Activated T-cell treated with anti-CD3 and anti-CD28 coated beads for 1 hour (primary cell): ENCODE measurements at places on chromosomes 3 and 15.

DNA sequence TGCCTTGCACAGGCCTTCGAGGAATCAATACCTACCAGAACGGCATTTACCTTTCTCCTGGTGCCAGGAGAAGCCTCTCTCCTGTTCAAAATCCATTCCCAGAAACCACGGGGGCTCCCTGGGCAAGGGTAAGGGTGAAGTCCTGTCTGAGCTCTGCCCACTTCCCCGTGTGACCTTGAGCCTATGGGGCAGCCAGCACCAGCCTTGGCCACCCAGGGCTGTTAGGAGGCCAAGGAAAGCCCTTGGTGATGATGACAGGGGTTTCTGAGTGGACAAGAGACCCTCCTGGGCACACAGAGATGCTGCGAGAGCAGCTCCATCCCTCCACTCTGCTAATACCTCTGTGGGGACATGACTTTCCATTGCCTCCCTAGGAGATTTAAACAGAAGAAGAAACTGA lies 5.9 kb downstream of the SCN5A start:
- DNase-seq, result no peak

GRCh38 chr3:126932188-126932931 lies 50.6 kb upstream of the PLXNA1 start:
- DNase-seq, result no peak

- DNase-seq, result no peak
Measured at GRCh38 chr3:123952844-123953520, 8.0 kb downstream of the CCDC14 start.

DNA sequence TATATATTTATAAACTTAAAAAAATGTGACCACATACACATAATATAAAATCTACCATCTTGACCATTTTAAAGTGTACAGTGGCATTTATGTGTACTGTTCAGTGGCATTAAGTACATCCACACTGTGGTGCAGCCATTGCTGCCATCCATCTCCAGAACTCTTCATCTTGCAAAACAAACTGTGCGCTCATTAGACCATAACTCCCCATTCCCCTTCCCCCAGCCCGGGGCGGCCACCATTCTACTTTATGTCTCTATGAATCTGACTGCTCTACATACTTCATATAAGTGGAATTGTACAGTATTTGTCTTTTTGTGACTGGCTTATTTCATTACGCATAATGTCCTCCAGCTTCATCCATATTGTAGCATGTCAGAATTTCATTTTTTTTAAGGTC lies 47.8 kb downstream of the CTXND1 start:
- no peak for DNase-seq

- no peak for DNase-seq
Measured at GRCh38 chr3:82927309-82928253, 1166.1 kb upstream of the GBE1 start.

DNA sequence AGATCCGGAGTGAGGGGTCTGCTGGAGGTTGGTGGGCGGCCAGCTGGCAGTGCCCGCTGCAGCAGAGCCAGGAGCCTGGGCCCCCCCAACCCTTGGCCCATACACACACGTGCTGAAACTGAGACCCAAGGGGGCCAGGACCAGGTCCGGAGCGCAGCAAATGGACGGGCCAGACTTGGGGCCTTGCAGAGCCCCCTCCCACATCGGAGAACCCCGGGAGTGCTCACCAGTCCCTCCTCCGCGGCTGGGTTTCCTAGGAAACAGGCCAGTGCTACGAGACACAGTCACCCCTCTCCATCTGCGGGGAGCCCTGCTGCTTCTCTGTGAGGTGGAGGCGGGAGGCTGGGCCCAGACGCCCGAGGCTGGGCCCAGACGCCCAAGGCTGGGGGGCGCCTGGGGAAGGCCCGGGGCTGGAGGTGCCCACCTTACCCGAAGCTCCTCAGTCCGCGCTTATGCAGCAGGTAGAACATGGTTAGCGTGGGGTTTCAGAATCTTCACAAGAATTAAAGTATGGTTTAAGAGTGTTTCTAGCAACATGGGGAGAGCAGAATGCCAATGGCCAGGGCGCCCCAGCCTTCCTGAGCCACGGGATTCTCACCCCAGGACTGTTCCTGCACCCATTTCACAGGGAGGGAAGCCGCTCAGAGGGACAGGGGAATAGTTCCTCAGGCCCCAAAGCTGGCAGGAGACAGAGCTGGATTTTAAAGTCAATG lies 135.0 kb upstream of the PRR20G start:
- no peak for DNase-seq

- DNase-seq, result no peak
Measured at GRCh38 chr3:138348754-138349739, 668 bp downstream of the MRAS start.

DNA sequence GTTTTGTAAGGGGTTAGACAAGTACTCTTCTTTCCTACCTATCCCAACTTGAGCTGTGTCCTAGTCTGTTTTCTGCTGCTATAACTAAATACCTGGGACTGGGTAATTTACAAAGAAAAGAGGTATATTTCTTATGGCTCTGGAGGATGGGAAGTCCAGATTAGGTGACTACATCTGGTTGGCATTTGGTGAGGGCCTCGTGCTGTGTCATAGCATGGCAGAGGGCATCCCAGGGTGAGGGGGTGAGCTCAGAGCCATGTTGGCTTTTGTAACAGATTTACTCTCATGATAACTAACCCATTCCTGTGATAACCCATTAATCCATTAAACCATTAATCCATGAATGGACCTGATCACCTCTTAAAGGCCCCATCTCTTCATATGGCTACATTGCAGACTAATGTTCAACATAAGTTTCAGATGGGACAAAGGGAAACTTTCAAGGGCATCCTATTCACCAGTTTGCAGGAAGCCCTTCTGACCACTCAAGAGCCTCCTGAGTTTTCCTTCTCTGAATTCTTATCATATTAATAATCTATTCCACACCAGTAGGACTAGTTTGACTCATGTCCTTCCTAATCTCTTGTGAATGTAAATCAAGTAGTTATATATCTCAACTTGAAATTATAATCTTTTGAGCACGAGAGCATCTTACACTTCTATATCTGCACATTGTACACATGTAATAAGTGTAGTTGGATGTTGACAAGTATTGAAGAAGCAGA lies 185.7 kb upstream of the ZPLD1 start:
- DNase-seq, result no peak
